ENCODE measurements at places on chromosomes 6 and 20.

- DNase-seq, result no peak
These were observed 219.2 kb upstream of the ZFP64 start for GRCh38 chr20:52410731-52411234.

- no peak for DNase-seq
These were observed 472.6 kb downstream of the UTRN start for GRCh38 chr6:144757730-144758129.

- peak; percentile 87 for DNase-seq
These were observed 1.0 kb upstream of the DDAH2 start for GRCh38 chr6:31729979-31730630.

DNA sequence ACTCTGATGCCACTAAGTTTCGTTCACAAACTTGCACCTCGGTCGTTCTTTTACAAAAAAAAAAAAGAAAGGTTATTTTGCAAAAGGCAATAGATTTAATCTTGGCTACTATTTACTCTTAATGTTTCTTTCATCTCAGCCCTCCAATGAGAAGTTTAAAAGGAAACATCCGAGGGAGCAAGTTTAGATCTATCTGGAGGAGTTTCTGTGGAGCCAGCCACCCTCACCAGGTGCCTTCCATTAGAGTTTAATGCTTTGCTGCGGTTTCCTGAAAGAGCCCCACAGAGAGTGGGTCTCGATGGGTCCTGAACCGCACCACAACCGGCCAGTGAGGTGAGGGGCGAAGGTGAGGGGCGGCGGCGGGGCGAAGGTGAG lies 632 bp downstream of the PRKN start:
- DNase-seq, result peak; percentile 47

GRCh38 chr20:21074605-21075336 lies 31.4 kb downstream of the LINC00237 start:
- DNase-seq, result no peak

DNA sequence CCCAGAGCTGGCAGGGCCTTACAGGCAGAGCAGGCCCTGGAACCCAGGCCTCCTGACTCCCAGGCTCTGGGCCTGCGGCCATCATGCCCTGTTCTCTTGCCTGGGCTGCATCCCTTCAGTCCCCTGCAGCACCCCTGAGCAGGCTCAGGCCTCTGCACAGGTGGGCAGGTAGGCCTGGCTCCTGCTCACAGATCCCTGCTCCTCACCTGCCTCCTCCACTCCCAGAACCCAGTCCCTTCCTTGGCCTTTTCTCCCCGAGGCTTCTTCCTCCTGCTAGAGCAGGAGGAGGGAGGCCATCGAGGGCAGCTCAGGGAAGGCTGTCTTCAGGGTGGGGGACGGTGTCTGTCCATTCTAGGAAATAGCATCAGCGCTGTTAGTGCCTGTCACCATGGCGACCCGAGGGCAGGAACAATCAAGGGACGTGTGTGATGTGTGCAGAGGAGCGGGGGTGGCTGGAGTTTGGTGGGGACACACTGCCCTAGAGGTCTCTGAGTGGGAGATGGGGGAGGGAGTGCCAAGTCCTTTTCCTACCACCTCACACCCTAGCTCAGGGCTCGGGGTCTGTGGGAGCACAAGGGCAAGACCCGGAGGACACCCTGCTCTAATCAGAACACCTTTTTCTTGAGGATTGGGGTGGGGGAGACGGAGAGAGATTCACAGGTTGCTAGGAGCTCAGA lies 26.6 kb downstream of the GLP1R start:
- peak; percentile 31 for DNase-seq

- no peak for DNase-seq
These were observed 22.4 kb downstream of the MANEA start for GRCh38 chr6:95599706-95600105.

DNA sequence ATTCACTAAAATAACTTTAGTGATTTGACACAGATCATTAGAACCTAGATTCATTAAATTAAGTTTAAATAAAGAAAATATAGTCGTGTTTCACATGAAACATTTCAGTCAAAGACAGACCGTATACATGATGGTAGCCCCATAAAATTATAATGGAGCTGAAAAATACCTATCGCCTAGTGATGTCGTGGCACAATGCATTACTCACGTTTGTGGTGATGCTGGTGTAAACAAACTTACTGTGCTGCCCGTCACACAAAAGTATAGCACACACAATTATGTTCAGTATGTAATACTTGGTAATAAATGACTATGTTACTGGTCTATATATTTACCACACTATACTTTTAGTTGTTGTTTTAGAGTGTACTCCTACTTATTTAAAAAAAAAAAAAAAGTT lies 17.3 kb downstream of the DST start:
- DNase-seq, result no peak

GRCh38 chr6:142914369-142914768 lies 30.6 kb downstream of the HIVEP2 start:
- DNase-seq, result no peak

GRCh38 chr20:57809661-57810172 lies 99.9 kb upstream of the PMEPA1 start:
- no peak for DNase-seq

DNA sequence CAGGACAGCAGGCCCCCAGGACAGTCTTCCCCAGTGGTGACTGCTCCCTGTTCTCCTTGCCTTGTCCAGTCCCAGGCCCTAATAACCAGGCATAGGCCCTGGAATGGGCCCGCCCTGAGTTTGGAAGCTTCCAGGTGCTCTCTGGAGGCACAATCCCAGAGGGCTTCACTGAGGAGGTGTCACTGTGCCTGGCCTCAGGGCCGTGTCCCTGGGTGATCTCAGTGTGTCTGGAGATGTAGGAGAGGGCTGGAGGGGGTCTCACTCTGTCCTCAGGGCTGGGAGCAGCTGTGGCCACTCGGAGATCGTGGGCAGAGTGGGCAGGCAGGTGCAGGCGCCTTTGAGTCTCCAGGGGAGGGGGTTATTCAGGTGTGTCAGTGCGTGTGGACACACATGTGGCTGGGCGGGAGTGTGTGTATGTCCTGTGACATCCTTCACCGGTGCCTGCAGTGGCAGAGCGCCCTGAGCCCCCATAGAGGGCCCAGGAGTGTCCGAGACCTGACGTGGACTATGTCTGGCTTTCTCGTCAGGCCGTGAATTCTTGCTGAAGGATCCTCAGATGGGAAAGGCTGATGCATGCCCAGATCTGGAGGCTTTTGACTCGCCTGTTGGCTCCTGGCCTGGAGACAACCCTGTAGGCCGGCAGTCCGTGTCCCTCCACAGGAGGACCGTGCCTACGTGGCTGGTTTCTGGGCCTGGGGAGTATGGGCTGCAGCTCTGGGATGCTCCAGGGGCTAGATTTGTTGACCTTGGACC lies 5.5 kb upstream of the NPBWR2 start:
- DNase-seq, result peak; percentile 27

GRCh38 chr20:58327211-58327610 lies 17.7 kb downstream of the RAB22A start:
- DNase-seq, result no peak

DNA sequence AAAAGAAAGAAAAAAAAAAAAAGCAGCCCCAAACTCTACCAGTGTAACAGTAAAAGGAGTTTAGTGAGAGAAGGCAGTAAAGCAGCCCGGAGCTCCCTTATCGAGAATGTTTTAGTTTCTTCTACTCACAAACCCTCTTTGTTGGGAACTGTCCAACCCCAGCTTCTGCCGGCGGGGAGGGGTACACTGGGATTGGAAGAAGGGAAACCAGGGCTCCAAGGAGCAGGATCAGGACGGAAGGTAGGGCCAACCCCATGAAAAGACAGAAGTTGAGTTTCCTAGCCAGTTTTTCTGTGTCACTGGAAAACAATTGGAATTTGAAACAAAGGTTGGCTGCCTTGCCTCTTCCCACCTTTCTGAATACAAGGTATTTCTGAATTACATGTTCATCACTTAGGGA lies 66.0 kb downstream of the KIZ start:
- no peak for DNase-seq

DNA sequence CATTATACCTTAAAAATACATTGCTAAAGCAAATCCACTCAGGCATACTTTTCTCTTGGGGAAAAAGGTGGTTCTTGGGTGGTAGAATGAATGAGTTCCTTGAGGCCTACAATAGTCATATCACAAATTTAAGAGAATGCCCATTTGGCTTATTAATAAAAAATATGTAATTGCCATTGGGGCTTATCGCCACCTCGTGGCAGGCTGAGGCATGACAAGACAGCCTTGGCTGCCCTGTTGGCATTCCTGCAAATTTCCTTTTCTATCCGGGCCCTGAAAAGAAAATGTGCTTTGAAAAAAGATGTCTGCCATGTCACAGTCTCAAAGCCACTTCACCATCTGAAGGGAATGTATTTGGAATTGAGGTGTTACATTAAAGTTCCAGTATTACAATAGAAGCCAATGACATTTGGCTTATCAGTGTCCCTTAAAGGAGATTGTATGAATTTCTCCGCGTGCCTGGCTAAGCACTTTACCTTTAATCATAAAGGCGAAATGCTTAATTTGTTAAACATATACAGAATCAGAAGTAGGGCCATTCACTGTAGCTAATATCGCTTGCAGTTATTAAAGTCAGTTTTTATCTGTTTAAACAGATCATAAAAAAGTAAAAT lies 188.3 kb upstream of the ZFP64 start:
- peak; percentile 46 for DNase-seq

GRCh38 chr6:40160826-40161225 lies 226.6 kb upstream of the MOCS1 start:
- no peak for DNase-seq

GRCh38 chr6:14540810-14541540 lies 423.4 kb downstream of the CD83 start:
- DNase-seq, result no peak

DNA sequence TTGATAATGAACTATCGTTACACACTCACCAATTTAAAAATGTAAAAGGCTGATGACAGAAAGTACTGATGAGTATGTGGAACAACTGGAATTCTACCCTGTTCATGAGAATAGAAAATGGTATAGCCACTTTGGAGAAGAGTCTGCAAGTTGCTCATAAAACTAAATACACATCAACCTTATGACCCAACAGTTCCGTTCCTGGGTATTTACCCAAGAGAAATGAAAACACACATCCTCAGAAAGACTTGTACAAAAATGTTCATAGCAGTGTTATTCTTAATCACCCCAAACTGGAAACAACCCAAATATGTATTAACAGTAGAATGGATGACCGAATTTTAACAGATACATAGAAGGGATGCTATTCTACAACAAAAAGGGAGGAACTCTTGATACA lies 145.7 kb upstream of the LRFN2 start:
- DNase-seq, result no peak

- DNase-seq, result no peak
These were observed 3.3 kb upstream of the SLC29A1 start for GRCh38 chr6:44219815-44220784.

DNA sequence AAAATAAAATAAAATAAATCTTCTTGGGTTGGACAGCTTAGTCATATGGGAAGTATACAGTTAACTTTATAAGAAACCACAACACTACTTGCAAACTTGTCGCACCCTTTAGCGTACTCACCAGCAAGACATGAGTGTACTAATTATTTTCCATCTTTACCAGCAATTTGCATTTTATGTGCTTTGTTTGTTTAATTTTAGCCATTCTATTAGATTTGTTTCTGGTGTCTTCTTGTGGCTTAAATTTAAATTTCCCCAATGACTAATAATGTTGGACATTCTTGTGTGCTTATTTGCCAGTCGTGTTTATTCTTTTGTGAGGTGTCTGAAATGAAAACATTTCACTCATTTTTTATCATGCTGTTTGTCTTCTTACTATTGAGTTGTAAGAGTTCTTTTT lies 1172.2 kb upstream of the CITED2 start:
- no peak for DNase-seq

DNA sequence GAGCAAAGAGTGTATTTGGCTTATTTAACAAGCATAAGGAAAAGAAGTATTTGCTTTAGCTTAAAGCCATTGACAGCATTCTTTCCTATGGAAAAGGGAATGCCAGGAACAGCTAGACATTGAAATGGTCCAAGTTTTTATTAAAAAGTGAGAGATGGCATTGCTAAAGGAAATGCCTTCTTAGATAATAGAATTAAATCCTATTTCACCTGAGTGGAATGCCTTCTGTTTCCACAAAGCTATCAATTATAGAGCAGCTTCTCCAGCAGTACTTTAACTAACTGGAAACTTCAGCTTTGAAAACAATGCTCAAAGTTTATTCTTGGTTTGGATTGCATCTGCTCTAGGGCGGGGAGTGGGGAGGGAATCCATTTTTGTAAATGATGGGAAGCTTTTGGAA lies 85.1 kb upstream of the CNKSR3 start:
- no peak for DNase-seq

GRCh38 chr6:117976030-117976651 lies 69.1 kb downstream of the SLC35F1 start:
- no peak for DNase-seq

GRCh38 chr6:106110164-106110826 lies 24.2 kb downstream of the PRDM1 start:
- peak; percentile 58 for DNase-seq

DNA sequence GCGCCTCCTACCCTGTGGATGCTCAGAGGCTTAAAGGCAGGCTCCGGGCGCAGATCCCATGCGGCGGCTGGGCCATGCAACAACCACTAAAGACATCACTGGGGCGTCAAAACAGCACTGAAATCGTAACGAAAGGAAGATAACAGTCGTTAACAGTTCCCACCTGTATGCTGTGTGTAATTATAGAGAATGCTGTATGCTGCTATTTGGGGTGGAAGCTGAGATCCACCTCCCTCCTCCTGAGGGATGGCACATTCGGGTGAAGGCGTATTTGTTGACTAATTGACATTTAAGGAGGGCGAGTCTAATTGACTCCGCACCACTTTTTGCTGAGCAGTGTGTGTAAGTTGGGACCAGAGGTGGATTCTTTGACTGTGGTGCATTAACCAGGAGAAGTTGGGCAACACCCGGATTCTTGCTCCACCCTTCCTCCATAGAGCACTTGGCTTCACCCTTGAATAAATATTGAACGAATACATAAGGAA lies 687 bp downstream of the SLC35A1 start:
- DNase-seq, result no peak

- no peak for DNase-seq
These were observed 366.8 kb upstream of the KHDRBS2 start for GRCh38 chr6:62652692-62653328.

GRCh38 chr6:93323630-93324029 lies 95.7 kb downstream of the EPHA7 start:
- DNase-seq, result no peak

Measured in ureter (tissue), 1 donor.